Germinal center (tissue), 1 donor: ENCODE measurements at places on chromosomes 11 and 22.

GRCh38 chr22:19892257-19892879, 37.7 kb upstream of the GNB1L start:
- peak; percentile 47 for DNase-seq

GRCh38 chr11:46914363-46914762, 4.0 kb downstream of the LRP4 start:
- DNase-seq, result no peak

DNA sequence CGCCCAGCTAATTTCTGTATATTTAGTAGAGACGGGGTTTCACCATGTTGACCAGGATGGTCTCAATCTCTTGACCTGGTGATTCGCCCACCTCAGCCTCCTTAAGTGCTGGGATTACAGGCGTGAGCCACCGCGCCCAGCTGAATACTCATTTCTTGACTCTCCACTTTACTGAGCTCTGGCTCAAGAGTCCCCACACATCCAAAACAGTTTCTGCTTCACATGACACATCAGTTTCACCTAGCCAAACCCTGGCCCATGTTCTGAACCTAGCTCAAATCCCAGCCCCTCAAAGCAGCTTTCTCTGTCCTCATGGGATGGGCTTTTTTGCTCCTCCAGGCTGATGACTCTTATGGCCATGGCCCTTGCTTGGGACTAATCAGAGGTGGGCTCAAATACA, 9.8 kb downstream of the HYOU1 start:
- DNase-seq, result no peak

GRCh38 chr11:96079691-96080090, 155.8 kb upstream of the MTMR2 start:
- no peak for DNase-seq

- no peak for DNase-seq
Measured at GRCh38 chr22:25147642-25147928, 52.1 kb upstream of the CRYBB3 start.

- no peak for DNase-seq
Measured at GRCh38 chr11:95367726-95368125, 136.7 kb upstream of the SESN3 start.

DNA sequence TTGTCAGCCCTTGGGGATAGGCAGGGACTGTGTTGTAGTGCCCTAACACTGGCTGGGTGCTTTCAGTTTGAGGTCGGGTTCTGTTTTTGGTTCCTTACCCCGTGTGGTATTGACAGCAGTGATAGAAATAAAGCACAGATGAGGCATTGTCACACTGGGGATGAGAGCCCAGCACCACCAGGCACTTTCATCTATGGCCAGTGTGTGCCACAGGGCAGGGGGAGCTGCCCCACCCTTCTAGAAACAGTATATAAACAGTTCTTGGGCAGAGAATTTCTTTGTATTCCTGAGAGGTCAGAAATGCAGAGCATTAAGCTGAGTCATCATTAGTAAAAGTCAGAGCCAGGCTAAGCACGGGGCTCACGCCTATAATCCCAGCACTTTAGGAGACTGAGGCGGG, 23.1 kb upstream of the CDC42EP2 start:
- no peak for DNase-seq

DNA sequence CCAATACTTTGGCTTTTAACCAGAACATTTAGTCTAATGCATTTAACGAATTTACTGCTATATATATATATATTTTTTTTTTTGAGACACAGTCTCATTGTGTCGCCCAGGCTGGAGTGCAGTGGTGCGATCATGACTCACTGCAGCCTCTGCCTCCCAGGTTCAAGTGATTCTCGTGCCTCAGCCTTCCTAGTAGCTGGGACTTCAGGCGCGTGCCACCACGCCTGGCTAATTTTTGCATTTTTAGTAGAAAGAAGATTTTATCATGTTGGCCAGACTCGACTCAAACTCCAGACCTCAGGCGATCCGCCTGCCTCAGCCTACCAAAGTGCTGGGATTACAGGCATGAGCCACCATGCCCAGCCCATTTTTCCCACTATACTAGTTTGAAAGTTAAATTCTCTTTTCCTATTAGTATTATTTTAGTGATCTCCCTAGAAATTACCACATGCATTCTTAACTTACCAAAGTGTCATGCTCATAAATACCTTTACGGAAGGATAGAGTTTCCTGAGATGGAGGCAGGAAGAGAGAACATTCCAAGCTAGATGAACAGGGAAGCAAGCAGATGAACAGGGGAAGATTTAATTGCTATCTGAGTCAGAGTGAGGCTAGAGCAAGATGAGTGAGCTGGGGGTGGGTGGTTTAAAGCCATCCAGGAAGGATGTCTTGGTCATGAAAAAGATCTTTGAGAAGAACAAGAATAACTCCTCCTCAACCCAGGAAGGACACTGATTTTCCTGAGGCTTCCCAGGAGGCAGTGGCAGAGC, 4.4 kb upstream of the PGAP2 start:
- no peak for DNase-seq

- DNase-seq, result no peak
Measured at GRCh38 chr11:64679846-64680245, 43.2 kb downstream of the NRXN2 start.
